Stimulated activated CD4-positive, alpha-beta T cell treated with anti-CD3 and anti-CD28 coated beads, TNF-alpha, amount 100 ng/mL, for 48 hours (primary cell): ENCODE measurements at places on chromosomes 6 and 20.

GRCh38 chr6:96611342-96611991, 48.5 kb downstream of the FHL5 start:
- no peak for DNase-seq

GRCh38 chr20:9363673-9364072, 150.7 kb upstream of the LAMP5 start:
- no peak for DNase-seq

- no peak for DNase-seq
Observed at GRCh38 chr20:29427201-29428060, 1830.0 kb upstream of the DEFB115 start.

DNA sequence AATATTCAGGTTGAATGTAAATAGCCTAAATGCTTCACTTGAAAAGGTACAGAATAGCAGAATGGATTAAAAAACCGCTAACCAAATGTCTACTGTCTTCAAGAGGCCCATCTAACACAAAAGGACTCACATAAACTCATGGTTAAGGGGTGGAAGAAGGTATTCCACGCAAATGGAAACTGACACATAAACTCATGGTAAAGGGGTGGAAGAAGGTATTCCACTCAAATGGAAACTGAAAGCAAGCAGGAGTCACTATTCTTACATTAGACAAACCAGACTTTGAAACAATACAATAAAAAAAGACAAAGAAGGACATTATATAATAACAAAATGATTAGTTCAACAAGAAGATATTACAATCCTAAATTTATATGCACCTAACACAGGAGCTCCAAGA, 38.3 kb upstream of the PKIB start:
- DNase-seq: no peak

DNA sequence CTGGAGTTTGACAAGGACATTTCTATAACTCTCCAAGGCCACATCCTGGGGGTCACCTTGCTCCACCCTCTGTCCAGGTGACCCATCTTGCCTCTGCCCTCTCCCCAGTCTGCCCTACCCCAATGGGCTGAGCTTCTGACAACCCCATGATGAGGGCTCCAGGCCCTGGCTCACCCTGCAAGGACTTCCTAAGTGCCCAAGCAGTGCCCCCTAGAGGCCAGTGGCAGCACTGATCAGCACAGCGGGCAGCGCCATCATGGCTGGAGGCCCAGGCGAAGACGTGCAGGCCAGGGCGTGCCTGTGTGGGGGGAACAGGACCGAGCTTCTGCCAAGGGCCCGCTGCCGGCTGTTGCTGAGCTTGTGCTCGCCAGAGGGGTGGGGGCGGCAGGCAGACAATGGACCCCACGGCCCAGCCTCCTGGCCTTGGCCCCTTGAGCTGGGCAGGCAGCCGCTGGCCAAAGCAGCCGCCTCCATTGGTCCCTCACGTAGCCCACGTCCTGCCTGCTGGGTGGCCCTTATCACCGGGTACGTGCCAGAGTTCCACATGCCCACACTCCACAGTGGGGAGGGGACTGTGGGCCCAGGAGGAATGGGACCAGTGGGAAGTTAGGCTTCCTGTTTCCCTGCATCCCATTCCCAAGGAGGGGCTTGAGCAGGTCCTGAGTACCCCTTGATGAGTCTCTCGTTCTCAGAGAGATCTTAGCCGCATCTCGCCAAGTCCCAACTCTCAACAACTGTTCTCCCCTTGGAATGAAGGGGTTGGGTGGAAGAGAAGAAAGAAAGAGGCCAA, 64.3 kb downstream of the MRPL14 start:
- peak; percentile 38 for DNase-seq

DNA sequence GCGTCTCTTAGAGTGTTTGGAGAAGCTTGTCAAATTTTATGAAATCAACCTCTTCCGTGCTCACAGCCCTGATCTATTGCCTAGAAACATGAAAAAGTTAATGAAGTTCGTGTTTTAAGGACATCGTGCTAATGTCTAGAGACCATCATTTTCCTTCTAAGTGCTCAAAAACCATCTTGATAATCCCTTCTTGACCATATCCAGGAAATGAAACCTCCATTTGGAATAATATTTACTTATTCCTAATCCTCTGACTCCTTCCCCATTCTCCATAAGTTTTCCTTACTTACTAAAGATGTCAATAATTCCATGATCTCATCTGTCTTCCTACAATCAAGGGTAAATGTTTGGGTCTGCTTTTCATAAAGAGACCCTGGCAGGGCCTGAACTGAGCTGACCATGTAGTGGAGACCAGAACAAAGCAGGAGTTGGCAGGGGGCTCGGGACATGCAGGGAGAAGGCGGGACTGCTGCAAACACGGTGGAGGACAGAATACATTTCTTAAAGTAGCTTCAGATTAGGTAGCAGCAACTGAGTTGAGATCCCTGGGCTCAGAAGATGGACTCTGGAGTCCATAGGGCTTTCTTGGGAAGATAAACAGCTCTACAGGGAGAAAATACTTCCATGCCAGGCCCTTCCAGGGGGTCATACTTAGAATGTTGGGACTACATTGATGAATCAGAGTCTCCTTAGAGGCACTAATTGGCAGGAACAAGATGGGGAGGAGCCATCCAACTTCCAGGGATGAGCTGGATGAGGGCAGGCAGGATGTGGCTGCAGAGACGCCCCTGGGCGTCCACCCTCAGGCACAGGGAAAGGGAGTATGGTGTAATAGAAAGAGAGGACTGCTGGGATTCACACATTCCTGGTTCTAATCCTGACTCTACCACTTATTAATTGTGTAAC, 100.7 kb downstream of the RIN2 start:
- no peak for DNase-seq

DNA sequence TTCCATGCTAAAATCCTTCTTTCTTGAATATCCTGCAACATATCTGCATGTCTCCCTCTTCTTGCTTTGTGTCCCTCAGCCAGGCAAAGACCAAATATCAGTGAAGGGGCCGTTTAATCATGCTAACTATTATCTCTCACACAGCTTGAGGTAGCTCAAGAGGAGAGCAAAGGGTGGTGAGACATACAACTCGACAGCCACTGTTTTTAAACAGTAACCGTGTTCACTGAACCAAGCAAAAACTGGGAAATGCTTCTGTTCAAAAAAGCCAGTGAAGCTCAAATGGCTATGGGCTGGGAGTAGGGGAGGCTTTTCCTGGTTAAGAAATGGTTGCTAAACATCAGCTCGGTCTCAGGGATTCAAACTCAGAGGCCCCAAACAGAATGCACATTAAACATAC, 83.4 kb downstream of the MAP7 start:
- DNase-seq: no peak

DNA sequence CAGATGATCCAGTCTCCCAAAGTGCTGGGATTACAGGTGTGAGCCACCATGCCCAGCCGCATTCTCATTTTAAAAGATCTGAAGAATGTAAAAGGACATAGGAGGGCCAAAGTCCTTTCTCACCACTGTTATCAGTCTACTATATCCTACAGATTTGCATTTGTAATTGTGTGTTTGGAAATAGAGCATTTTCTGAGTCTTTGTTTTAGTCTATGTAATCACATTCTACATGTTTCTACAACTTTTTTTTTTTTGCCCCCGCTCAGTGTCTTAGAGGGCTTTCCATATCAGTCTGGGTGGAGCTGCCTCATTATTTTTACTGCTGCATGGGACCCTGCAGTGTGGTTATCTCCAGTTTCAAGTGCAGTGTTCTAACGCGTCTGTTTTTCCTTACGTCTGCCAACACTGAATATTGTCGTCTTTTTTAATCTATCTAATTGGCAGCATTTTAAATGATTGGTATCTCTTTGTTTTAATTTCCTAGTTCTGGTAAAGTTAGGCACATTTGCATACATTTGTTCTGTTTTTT, 7.8 kb downstream of the CUL9 start:
- no peak for DNase-seq

GRCh38 chr6:3937438-3937837, 88.3 kb downstream of the FAM50B start:
- no peak for DNase-seq

- DNase-seq: no peak
Observed at GRCh38 chr20:48747840-48748414, 79.9 kb downstream of the PREX1 start.

GRCh38 chr6:135999393-135999792, 147.9 kb downstream of the PDE7B start:
- DNase-seq: no peak

DNA sequence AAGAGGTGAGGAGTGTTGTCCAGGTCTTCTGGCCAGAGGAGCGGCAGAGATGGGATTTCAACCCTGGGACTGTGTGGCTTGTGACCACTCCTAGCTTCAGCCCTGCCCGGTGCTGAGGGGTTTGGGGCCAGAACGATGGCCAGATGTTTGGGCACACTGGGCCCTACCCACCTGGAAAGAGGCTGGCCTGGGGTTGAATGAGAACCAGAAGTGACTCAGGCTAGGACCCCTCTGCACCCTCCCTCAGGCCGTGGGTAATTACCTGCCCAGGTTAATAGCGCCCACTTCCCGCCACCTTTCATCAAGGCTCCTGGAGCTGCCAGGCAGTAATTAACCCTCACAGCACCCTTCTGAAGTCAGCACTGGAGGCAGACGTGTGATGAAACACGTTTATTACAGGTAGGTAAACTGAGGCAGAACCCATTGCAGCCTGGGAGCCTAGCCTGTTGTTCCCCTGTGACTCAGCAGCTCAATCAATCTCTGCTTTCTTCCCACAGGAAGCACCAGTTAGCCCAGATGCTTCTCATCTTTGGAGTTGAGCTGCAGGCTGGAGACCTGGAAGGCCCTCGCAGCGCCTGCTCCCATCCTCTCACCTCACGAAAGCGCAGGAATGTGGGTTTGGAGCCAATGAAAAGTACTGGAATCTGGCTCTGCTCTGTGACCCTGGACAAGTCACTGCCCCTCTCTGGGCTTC, 120.8 kb downstream of the CEBPB start:
- DNase-seq: no peak

DNA sequence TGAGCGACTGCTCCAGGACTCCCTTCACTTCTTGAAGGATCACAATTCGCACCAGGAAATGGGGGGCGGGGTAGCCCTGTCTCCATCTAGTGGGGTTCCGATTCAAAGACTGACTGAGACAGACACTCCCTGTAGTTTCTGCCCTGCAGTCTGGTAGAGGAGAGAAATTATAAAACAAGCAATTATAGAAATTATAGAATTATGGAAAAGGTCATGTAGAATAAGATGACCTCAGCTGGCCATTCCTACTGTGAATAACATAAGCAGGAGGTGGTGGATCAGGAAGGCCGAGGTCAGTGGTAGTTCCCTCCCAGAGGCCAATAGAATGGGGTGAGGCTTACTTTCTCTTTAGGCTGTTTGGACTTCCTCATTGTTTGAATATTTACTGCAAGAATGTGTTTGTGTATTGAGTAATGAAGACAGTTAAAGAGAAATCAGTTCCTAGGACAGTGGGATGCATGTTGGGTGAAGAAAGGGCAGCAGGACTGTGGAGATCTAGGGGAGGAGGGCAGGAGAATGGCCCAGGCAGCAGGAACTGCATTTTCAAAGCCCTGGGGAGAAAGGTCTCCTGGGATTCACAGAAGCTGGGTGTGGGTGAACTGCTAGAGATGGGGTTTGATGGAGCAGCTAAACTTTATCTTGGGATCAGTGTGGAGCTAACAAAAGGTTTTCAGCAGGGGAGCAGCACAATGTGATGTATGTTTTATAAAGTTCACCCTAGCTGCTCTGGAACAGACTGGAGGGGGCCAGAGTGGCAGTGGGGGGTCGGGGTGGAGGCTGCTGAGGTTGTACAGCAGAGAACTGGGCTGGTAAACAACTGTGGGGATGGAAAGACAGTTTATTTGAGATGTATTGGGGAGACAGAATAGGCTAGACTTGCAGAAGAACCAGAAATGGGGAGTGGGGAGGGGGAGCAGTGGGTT, 2.1 kb downstream of the ZNF341 start:
- DNase-seq: no peak
